ENCODE measurements at places on chromosomes 1 and 21.
A peak's percentile ranks its signal among the peaks of the same experiment; 100 is the strongest.

- DNase-seq, result no peak
These were observed 26.2 kb upstream of the IL10 start for GRCh38 chr1:206798384-206798996.

DNA sequence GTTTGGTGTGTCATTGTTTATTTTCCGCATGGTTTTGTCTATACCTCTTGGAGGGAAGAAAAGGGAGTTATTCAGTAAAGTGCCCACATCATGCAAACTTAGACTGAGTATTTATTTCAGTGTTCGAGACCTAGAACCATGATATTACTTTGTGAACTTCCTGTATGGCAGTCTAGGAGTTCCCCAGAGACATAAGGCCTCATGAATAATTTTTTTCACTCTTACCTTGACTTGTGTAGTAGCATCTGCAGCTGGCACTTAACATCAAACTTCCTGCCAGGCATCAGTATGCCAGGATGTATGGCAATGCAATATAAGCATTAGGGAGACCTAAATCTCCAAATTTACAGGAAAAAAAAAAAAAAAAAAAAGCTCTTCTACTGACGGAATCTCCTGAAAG, 287.7 kb downstream of the NEGR1 start:
- no peak for DNase-seq

- DNase-seq, result no peak
These were observed 18.2 kb upstream of the FCGR2A start for GRCh38 chr1:161486806-161487741.

DNA sequence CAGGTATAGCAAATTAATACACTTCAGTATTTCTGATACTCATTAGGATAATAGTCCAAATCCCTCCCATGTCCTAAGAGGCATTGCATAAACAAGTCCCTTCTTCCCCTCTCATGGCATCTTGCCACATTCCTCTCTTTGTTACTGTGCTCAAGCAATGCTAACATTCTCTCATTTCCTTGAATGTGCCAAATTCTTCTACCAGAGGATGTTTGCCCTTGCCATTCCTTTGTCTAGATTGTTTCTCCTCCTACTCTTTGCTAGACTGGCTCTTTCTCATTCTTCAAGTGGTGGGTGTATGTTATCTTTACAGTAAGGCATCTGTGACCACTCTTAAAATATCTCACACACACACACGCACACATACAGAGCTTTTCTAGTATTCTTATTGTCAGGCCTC, 621.0 kb upstream of the CXADR start:
- no peak for DNase-seq

- no peak for DNase-seq
These were observed 12.9 kb upstream of the KCNE1 start for GRCh38 chr21:34524646-34525601.

- no peak for DNase-seq
These were observed 5.1 kb upstream of the HP1BP3 start for GRCh38 chr1:20792196-20792595.

DNA sequence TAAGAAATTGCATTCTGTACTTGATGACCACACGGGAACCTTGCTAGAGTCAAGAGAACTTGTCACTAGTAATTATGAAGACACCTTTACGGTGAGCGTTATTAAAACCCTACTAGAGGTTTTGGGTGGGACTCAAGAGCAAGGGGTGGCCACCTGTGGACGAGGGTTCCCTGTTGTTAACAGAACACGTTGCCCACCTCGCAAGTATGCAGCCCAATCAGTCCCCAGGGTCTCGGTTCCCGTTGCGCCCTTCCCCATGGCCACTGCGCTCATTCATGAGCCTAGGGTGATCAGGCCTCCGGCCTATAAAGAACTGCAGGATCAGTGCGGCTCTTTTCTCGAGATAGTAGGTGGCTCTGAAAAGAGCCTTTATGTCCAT, 30.2 kb upstream of the RNF187 start:
- no peak for DNase-seq

- DNase-seq, result no peak
These were observed 13.7 kb downstream of the NCF2 start for GRCh38 chr1:183576537-183576936.

- DNase-seq, result peak; percentile 15
These were observed 32.1 kb upstream of the EPHX4 start for GRCh38 chr1:91997607-91998195.

DNA sequence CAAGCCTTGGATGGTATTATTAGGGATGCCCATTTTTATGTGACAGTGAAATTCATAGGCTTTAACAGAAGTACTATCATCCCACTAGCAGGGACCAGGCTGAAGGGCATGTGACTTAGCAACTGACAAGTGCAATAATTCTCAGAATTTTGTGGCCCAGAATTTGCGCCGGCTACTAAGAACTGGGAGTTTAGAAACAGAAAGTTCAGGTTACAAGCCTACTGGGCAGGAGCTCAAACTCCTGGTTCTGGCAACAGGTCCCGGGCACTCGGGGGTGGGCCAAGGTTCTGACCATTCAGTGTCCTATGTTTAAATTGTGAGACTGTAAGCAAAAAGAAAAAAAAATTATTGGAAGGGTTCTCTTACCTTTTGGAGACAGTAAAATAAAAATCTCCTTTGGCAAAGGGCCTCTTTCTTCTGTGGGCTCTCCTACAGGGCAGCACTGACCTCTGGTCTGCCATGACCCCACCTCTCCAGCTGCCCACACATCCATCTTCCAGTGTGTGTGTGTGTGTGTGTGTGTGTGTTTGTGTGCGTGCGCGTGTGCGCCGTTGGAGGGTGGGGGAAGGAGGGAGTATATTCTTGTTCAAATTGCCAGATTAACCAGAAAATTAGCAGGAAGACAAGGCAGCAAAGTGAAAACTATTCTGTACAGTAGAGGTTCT, 26.1 kb downstream of the IRF2BP2 start:
- no peak for DNase-seq

- no peak for DNase-seq
These were observed 5.8 kb upstream of the C1orf159 start for GRCh38 chr1:1121611-1122077.

- no peak for DNase-seq
These were observed 83.3 kb downstream of the CDC42BPA start for GRCh38 chr1:227234998-227235405.

GRCh38 chr1:181508486-181509165, 25.3 kb downstream of the CACNA1E start:
- DNase-seq, result no peak

DNA sequence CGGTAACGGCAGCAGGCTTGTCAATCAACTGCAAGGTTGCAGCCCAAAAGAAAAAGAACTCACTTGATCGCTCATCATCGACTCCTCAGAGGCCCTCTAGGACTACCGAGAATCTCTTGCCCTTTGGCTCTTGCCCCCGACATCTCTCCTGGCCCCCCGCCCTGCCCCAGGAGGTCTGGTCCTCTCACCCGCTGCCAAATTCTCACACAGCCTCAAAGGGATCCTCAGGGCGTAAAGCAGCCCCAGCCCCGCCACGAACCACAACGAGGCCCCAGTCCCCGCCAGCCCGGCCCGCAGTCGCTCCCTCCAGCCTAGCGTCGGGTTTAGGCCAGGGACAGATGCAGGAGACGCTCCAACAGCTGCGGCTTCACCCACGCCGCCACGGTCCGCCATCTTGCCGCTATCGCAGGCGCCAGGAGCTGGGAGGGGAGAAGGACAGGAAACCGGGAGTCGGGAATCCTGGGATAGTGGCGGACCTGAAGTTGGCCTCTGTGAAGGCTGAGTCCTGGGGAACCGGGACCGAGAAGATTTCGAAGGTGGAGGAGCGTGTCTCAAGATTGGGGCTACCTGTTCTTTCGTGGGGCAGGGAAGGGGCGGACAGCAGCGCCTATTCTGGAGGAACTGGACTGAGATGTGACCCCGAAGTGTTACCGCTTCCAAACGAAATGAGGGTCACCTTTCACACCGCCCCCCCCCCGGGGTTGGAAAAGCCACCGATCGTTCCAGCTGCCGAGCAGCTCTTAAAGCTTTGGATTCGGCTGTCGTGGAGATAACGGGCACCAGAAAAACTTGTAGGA, at the start of gene ST7L:
ST7L (minus strand) TSS at position 421 of the 797 bp plus-strand sequence; CDS start at position 393, 28 bp downstream.
- peak; percentile 61 for DNase-seq

- no peak for DNase-seq
These were observed 12.3 kb downstream of the MAN1C1 start for GRCh38 chr1:25628741-25629421.

GRCh38 chr1:228770779-228771223, 35.5 kb downstream of the RHOU start:
- DNase-seq, result no peak

DNA sequence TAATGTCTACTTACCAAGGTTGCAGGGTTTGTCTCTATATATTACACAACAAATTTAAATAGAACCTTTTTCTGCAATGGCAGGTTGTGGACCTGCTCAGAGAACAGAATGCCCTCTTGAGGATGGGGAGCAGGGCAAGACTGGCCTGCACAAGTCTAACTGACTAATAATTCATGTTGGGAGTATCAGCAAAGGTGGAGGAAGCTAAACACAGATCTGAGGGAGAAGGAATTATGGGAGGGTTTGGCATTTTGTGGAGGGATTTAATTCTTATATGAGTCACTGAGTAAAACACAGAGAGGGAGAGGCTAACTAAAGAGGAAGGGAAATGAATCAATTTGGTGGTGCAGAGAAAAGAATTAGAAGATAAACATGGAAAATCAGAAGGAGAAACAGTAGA, 40.0 kb downstream of the CLDN17 start:
- no peak for DNase-seq

GRCh38 chr1:229769006-229769405, 143.0 kb downstream of the URB2 start:
- DNase-seq, result no peak

- DNase-seq, result no peak
These were observed 23.4 kb upstream of the EFHD2 start for GRCh38 chr1:15386164-15386749.

DNA sequence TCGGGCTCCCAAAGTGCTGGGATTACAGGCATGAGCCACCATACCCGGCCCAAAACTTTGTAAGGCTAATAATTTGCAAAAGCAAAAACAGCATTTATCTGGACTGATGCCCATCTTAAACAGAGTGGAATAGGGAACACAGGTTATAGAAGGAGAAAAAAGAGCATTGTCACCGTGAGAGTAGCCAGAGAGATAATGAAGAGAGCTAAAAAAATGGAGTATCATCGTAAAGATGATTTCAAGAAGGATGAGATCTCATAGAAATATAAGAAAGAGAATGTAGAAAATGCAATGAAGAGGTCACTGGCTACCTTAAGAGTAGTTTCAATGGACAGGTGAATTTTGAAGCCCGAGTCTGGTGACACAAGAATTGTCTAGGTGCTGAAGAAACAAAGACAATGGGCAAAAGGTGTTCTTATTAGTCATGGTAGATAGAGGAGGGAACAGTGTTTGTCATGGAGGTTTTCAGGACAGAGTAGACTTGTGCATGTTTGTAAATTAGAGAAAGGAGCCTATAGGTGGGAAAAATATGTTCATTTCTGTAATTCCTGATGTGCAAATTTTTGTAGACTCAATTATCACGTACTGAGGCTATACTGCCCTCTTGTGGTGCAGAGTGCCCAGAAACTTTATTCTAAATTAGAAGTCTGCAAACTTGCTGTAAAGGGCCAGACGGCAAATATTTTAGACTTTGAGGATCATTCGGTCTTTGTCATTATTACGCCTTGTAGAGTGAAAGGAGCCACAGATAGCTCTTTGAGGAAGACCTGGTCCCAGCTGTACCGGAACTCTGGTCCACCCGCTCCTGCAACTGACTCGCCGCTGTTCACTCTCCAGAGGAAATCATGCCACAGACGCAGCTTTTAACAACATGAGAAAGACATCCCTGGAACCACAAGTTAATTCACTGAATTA, 8.1 kb upstream of the TMEM183A start:
- peak; percentile 41 for DNase-seq

GRCh38 chr21:34992736-34993398, 56.2 kb downstream of the RUNX1 start:
- no peak for DNase-seq

GRCh38 chr1:33350611-33351280, 29.8 kb upstream of the A3GALT2 start:
- no peak for DNase-seq

DNA sequence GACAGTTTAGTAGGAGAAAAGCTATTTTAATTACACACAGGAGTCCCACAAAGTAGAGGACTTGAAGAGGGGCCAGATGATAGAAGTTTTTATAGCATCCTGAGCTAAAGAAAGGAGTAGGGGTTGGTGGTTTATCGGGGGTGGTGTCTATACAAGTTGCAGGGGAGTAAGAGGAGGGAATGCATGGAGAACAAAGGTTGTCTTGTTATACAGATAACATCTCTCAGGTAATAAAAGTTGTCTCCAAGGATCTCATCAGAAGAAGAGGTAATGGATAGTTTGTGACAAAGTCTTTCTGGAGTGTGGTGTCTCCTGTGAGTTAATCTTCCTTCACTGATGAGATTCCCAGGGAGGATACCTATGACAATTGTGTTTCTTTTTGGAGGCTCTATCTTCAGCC, 23.4 kb upstream of the NUF2 start:
- no peak for DNase-seq

DNA sequence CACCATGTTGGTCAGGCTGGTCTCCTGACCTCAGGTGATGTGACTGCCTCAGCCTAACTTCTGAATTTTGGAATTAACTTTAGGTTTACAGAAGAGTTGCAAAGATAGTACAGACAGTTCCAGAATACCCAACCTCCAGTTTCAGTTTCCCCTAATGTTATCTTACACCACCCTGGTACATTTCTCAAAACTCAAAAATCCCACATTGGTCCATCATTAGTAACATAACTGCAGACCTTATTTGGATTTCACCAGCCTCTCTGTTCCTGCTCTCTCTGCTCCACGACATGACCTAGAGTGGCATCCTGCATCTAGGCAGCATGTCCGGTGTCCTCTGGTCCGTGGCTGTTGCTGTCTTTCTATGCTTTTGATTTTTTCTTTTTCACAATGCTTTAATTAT, 5.0 kb upstream of the ZC3H12A start:
- DNase-seq, result no peak

DNA sequence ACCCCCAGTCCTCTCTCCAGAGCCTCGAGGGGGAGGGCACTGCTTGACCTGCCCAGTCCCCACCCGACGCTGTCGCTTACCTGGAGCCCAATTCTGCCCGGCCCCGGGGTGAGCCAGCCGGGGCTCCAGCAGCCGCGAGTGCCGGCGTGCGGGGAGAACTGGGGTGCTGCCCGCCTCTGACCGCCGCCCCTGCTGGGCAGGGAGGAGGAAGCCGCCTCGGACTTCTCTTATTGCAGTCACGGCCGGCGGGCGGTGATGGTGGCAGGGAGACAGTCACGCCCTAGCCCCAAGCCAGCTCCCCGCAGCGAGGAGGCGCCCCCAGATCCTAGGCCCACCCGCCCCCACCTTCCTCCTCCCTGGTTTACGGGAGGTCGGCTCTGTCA, at the start of gene FGR:
FGR (minus strand) TSS at position 201 of the 383 bp plus-strand sequence. CDS start 11,269 bp downstream, outside the sequence.
- no peak for DNase-seq

DNA sequence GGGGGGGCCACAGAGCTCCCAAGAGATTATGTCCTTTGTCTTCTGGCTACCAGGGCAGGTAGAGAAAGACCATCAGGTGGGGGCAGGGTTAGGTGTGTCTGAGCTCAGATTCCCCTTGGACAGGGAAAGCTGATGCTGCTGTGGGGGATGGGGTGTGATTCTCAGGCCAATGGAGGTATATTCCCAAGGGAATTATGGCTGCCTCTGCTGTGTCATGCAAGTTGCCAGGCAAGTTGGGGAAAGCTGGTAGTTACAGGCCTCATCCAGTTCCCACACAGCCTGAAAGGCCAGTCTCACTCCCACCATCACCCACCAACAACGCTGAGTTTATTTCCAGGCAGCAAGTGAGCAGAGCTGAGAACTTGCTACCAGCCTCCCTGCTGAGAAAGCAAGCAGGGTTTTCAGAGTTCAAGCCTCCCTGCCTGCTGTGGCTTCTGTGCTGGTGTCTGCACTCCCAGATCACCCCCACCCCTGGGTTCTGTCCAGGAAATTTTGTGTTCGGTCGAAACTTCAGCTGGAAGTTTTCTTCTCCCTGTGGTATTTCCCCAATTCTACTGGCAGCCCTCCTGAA, 21.3 kb downstream of the IFI16 start:
- DNase-seq, result no peak

Measured in T-helper 2 cell treated with Interferon-gamma antibody and Interleukin-4, amounts not matched to agents 5 μg/mL and 100 μg/mL, for 36 hours (primary cell).